ENCODE measurements at places on chromosomes 7 and 10.

- DNase-seq, result no peak
These were observed 81.4 kb upstream of the LAMB4 start for GRCh38 chr7:108211382-108212201.

DNA sequence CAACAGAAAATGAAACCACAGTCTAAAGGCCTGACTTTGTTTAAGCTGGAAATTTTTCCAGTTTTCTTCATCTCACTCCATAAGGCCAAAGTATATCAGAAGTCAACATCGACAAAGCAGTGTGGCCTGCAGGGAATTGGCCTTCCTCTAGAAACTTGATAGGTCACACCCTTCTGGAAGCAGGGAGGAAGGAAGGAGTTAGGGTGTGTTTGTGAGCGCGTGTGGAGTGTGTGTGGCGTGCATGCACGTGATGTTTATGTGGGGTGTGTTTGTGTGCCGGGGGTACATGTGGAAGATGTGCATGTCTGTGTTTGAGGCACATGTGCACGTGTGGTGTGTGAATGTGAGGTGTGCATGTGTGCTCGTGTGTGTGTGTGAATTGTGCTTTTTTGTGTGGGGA, 28.6 kb downstream of the ZC3HAV1 start:
- DNase-seq, result no peak

GRCh38 chr10:101414034-101414433, 60.1 kb downstream of the BTRC start:
- no peak for DNase-seq

- DNase-seq, result no peak
These were observed 120.1 kb upstream of the CHST15 start for GRCh38 chr10:124213471-124213870.
